T47D (cell line): ENCODE measurements at places on chromosomes 5 and 9.

GRCh38 chr9:134842321-134842720, 38.3 kb upstream of the FCN2 start:
- no peak for DNase-seq

DNA sequence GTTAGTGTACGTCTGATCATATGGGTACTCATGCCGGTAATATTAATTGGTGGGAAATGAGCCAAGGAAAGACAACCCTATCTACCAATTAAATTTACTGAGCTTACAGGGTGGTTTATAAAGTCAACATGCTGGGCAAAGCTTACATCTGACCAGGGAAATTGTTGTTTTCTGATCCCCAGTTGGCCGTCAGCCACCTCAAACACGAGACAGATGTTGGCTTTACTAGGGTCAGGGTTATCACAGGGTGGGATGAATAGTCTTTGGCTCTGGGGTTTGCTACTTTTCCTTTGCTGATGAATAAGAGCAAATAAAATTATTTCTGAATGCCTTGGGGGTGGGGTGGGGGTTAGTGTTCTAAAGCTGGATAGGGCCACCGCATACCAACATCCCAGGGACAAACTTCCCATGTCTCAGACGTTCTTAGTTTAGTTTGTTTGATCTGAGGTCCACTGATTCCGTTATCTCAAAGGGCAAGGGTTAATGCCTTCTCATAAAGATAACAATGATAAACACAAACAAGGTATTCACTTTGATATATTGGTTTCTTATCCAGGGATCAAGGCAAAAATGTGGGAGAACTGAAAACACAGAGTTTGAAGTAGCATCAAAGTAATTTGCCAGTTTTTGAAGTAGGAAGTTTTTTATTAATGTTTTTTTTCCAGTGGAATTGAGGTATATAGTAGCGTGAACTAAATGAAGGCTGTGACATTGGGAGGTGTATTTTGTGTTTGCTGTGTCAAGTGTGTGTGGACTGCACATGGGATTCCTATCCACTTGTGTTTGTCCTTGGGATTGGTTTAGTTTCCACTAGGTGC, 109.1 kb upstream of the RPS23 start:
- DNase-seq = no peak

DNA sequence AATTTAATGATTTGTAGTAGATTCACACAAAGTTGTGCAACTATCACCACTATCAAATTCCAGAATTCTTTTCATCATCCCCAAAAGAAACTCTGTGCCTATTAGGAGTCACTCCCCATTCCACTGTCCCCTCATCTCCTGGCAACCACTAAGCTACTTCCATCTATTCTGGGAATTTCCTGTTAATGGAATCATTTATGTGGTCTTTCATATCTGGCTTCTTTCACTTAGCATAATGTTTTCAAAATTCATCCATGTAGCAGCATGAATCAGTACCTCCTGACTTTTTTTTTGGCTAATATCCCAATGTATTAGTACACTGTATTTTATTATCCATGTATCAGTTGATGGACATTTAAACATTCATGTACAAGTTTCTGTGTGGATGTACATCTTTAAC, 157.6 kb downstream of the TTC39B start:
- DNase-seq = no peak

GRCh38 chr5:32027717-32028458, 146.2 kb downstream of the GOLPH3 start:
- DNase-seq = no peak

DNA sequence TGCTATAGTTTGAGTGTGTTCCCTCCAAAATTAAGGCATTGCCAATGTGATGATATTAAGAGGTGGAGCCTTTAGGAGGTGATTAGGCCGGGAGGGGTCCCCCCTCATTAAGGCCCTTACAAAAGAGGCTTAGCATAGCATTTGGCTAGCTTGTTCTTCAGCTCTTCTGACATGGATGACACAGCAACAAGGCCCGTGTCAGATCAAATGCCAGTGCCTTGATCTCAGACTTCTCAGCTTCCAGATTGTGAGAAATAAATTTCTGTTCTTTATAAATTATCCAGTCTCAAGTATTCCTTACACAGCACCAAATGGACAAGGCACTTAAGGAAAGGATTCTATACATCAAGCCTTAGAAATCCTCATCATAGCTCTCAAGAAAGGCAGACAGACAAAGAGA, 31.8 kb downstream of the SLC38A9 start:
- no peak for DNase-seq
